ENCODE measurements at places on chromosomes 7 and 10.
A peak's percentile ranks its signal among the peaks of the same experiment; 100 is the strongest.

DNA sequence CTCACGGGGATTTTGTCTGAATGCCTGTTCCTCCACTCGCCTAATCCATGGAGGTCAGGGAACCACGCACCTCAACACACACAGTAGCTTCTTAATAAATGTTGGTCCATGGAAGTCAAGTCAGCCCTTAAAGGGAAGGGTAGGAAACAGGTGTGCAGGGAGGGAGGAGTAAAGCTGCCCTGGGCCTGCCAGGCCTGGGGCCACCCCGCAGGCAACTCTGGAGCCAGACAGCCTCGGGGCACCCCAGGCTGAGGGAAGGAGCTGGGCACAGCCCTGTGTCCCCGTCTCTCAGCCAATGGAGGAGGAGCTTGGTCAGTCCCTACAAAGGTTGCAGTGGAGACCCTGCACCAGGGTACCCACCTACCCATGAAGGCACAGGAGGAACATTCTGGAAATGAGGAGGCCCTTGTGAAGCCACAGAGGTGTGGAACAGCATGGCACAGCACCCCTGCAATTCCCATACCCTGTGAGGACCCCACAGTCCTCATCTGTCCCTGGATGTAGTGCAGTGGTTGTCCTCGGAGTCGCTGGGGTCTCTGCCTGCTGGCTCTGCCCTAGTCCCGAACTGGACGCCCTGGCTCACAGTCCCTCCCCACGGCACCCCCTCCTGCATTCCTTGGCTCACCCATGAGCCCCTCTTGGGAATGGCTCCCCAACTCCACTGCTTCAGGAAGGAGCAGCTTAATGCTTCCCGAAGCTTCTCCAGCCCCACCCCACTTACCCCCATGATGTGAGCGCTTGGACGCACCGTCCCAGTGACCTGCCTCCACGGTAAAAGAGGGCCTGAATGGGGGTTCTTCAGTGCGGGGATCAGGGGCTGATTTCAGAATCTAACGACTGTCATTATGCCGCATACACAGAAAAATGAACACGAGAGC lies 79.2 kb upstream of the INSIG1 start:
- DNase-seq, result no peak

DNA sequence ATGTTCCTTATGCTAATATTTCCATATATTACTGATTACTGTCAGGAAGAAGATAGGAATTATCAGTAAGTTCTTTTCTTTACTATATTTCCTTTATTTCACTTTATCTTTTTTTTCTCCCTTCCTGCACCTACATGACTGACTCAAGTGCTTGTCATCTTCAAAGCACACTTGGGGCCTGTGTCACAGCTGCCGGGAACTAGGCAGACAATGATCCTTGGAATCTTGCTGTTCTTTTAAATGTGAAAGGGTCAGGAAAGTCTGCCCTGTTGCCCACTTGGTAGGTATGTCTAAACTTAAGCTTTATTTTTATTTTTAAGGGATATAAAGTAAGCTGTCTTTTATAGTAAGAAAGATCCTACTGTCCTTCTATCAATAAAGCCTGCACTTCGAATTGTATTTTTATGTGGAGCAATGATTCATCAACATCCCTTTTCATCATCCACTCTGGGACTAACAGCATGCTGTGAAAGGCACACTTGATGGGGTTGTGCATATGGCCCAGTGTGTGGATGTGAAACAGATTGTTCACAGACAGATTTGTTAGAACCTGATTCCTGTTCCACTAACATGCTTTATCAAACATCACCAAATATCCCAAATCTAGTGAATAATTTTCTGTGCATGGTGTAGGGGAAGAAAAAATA lies 556.9 kb downstream of the DNAJB9 start:
- DNase-seq, result no peak

GRCh38 chr7:54091322-54091721 lies 450.9 kb upstream of the VSTM2A start:
- DNase-seq, result no peak

DNA sequence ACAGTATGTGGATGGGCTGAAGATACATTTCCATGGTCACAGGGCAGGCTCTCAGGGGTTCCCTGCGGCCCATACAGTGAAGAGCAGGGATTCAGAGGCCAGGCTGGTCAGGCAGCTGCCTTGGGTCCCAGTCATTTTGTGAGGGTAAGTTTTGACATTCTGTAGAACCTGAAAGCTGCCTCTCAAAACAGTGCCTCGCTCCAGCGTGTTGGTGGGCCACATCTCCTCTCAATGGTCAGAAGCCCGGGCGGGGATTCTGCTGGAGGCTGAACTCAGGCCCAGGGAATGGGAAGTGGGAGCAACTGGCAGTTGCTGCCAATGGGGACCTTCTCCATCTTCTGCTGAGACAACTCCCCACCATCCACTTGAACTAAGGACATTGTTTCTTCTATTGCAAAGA lies 190.0 kb downstream of the PTPN20 start:
- DNase-seq, result no peak

- DNase-seq, result peak; percentile 87
Measured at GRCh38 chr7:44733708-44734481, 14.8 kb upstream of the ZMIZ2 start.

DNA sequence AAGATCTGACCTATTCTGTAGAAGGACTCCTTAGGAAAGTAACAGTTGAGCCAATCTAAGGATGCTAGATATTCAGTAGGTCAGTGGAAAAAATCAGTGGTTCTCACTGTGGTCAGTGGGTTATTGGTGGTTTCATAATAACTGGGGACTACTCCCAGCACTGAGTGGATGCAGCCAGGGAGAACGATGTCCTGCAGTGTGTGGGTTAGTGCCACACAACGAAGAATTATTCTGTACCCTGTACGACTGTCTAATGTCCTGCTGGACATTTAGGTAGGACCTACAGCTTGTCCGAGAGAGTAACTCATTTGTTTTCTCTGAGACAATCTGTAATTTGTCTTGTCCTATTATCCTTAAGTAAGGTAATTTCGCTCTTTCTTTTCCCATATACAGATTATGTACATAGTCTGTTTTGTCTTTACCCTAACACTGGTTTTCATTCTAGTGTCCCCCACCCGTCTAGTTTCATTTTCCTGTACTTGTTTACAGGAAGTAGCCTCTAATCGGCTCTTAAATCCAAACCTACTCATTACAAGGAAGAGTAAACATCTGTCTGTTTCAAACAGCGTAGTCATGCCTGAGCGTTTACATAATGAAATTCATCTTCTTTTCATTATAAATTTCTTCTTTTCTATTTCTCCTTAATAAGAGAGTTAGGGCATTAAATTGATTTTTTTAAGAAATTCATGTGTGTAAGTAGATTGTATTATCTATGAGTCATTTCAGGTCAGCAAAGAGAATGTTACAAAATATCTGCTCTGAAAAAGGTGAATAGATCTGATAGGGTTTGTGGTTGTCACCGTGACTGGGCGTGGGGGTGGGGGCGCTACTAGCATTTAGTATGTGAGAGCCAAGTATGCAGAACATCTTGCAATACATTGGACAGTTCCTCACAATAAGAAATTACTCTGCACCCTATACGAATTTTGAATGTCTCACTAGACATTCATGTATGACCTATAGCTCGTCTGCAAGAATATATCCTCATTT lies 8.3 kb upstream of the ZC3HAV1L start:
- no peak for DNase-seq

GRCh38 chr7:33354201-33354600 lies 224.8 kb downstream of the BBS9 start:
- DNase-seq, result no peak

GRCh38 chr10:14604181-14605142 lies 170.2 kb downstream of the FAM107B start:
- DNase-seq, result peak; percentile 44

DNA sequence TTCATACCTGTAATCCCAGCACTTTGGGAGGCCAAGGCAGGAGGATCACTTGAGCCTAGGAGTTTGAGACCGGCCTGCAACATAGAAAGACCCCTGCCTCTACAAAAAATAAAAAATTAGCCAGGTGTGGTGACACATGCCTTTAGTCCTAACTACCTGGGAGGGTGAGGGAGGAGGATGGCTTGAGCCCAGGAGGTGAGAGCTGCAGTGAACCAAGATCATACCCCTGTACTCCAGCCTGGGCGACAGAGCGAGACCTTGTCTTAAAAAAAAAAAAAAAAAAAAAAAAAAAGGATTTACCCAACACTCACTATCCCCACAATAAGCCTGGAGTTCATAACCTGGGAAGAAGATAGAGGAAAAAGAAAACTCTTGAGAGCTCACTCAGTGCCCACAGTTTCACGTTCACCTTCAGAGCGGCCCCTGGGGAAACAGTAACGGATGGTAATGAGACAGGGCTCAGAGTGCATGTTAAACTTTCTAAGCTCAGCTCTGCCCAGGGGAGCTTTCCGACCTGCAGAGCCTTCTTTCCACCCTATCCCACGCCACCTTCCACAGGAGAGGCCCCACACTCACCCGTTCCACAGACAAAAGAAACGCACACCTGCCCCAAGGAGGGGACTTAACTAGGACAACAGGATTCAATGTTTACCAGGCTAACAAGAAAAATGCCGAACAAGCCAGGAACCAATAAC lies 259.8 kb upstream of the KLF14 start:
- no peak for DNase-seq

DNA sequence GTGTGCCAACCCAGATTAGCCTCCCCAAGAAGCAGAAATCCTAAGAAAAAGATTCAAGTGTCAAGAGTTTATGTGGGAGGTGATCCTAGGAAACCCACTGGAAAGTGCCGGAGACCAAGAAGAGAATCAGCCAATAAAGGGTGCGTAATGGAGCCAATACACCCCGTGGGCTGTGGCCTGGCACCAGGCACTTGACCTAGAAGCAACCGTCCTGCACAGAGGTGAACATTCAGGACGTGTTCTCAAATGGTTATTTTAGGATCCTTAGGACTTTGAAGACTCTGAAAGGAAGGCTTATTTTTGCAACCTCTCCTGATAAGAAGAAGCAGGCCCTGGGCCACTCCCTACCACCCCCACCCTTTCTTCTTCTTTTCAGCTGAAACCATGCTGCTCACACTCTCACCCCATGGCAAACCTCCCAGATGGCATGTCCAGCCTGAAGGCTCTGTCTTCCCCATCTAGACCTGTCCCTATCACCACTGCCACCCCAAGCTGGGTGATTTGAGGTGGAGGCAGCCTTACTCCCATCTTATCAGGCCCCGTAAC lies 46.6 kb downstream of the VSTM4 start:
- no peak for DNase-seq

DNA sequence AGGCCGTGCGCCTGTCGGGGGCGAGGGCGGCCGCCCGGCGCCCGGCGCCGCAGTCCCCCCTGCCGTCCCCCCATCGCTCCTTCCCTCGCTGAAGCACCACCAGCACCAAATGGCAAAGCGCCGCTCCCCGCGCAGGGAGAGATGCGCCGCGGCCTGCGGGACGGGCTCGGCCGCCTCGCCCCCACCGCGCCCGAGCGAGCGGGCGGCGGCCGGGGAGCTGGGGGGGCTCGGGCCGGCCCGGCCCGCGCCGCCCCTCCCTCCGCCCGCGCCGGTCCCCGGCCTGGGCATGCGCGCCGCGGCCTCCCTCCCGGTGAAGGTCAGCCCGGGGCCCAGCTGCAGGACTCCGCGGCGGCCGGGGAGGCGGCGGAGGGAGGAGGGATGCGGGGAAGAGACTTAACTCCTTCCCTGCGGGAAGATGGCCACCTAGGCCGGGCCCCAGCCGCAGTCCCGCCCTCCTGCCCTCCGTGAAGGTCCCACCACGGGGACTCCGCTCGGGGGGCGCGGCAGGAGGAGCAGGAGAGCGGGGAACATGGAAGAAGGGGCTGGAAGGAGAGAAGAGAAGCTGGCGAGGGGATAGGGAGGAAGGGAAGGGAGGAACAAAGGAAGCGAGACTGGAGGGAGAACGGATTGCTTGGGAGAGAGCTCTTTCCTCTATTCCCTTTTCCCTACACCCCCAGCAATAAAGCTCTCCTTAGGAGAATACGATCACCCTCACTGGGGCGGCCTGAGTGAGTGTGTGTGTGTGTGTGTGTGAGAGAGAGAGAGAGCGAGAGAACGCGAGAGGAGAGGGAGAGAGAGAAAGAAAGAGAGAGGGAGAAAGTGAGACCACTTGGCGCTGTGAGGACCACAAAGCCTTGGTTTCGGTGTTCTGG lies 3.4 kb upstream of the SMARCD3 start:
- peak; percentile 57 for DNase-seq

GRCh38 chr10:69826094-69826493 lies 24.4 kb downstream of the COL13A1 start:
- no peak for DNase-seq

DNA sequence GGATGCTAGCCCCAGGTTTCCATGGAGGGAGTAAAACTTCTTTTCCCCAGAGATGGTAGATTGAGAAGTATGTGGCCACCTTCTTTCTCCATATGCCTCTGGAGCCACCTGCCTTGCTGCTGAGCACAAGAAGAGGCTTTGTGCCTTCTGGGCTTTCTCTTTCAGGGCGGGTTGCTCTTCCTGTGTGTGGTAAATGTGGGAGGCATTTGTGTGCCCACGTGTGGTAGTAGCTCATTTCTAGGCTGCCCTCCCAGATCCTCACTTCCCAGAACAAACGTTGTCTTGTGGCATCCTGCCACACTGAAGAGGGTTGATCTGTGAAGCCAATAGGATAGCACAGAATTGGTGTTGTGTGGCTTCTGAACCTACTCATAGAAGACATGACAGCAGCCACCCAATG lies 342.0 kb upstream of the PODXL start:
- DNase-seq, result peak; percentile 14

GRCh38 chr10:86260564-86260963 lies 106.0 kb downstream of the GRID1 start:
- no peak for DNase-seq

DNA sequence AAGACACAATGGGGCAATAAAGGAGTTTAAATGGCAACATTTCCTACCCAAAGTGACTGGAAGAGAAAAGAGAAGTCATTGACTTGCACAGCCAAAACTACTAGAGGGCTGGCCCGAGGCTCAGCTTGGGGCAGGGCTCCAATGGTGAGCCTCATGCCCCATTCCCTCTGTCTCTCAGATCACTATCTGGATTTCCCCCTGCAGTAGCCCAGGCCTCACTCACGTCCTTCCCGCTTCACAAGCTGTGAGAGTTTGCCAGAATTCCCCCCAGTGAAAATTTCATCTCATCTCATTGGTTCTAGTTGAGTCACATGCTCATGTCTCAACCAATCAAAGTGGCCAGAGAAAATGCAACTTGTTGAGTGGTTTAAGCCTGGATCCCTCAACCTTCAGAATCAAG lies 181.3 kb downstream of the WDR11 start:
- DNase-seq, result no peak

GRCh38 chr10:13001041-13001886 lies at the start of gene CCDC3:
TSS of gene CCDC3 (minus strand) at chr10:13001713. CDS start at chr10:13001570, 143 bp downstream.
- no peak for DNase-seq

GRCh38 chr7:139721417-139721816 lies 56.4 kb downstream of the HIPK2 start:
- no peak for DNase-seq

- DNase-seq, result no peak
Measured at GRCh38 chr10:100033766-100034418, 24.1 kb upstream of the DNMBP start.

- DNase-seq, result no peak
Measured at GRCh38 chr7:98285157-98286092, 3.9 kb downstream of the BRI3 start.

Measured in fibroblast of mammary gland (primary cell).